ENCODE measurements at places on chromosomes 12 and 14.
A peak's percentile ranks its signal among the peaks of the same experiment; 100 is the strongest.

DNA sequence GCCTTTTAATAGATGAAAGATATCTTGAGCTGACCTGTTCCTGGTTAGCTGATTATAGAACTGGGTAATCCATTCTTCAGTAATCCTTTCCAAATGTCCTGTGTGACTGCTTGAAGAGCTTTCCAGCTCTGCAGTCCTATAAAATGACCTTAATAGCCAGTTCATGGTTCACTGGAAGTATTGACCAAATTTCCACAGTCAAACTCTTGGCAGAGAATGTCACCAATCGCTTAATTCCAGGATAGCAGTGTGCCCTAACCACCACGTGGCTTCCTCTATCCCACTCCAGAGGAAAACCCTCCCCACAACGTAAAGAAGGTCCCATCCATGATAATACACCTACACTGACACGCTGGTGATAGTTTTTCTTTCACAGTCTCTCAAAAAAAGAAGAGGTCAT, 17.4 kb downstream of the PRKAB1 start:
- DNase-seq = no peak

- DNase-seq = no peak
These were observed 22.2 kb upstream of the BEGAIN start for GRCh38 chr14:100609331-100609870.

DNA sequence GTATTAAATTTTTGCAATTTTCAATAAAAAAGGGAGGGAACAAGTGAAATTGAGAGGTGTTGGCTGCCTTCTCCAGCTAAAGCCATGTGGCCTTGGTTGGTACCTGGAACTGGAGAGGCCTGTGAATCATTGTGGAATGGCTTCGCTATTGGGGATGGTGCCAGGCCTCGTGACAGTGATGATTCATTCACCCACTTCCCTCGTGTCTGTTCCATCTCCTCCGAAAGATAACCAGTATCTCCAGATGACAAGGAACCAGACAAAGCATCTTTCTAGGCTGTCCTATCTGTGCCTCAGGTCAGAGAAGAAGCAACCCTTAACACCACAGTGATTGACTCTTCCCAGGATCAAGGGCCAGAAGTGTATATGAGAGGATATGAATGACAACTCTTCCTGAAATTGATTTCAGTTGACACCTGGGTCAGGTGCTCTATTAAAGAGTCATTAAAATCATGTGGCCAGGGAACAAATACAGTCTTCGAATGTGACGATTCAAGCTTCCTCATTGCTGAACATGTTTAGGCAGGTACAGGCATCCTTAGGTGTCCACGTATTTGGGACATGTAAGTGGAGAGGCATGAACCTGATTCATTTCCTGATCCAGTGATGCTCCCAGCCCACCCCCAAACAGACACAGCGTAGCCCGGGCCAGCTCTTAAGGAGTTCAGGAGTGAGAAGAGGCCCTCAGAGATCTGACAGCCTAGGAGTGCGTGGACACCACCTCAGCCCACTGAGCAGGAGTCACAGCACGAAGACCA, at the start of gene RNASE7:
RNASE7 (plus strand) TSS at position 687 of the 758 bp plus-strand sequence. CDS start 631 bp downstream, outside the sequence.
- peak; percentile 26 for DNase-seq

DNA sequence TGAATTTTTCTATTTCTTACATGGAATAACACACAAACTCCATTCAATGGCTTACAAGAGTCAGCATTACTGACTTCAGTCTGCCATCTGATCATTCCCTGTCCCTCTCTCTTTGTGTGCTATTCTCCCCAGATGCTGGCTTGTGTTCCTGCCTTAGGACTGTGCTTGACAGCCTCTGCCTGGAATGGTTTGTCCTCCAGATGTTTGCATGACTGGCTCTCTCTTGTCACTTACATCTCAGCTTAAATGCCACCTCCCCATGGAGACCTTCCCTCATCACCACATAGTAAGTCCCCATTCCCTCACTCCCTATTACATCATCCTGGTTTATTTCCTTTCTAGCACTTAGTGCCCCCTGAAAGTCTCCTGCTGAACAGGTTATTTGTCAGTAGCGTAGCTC, 181.6 kb downstream of the KTN1 start:
- no peak for DNase-seq

- DNase-seq = no peak
These were observed 114.5 kb downstream of the ADGRD1 start for GRCh38 chr12:131067981-131068851.

- peak; percentile 57 for DNase-seq
These were observed 297.1 kb downstream of the KSR2 start for GRCh38 chr12:117671734-117672133.

- DNase-seq = peak; percentile 96
These were observed 320.6 kb downstream of the RAD51B start for GRCh38 chr14:68140076-68140741.

DNA sequence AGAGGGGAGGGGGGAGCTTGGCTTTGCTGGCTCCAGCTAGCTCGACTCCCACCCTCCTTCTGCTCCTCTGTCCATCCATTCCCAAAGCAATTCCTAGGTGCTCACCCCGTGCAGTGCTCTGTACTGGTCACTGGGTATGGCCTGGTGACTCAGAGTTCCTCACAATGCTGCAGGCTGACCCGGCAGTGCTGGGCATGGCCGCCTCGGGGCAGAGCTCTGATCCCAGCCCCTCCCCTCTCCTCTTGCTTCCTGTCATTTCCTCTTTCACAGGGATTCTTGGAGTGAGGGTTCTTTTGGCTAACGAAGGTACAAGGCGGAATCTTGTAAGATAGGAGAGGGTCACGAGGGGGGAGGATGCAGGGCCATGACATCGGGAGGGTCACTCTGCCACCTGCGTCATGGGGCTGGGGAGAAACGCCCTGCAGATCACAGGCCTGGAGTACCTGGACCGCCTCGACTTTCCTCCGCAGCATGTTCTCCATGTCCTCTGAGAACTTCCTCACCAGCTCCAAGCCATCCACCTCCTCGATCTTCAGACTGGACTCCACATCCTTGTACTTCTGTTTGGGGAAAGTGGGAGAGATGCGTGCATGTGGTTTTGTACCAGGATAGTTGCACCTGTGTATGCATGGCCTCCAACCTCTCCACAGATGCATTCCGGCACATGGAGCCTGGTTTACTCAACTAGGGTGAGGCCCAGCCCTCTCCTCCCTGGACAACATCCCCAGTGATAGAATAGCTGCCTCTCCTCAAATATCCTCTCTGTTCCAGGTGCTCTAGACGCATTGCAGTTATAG, 5.7 kb downstream of the CACNA2D4 start:
- DNase-seq = no peak

DNA sequence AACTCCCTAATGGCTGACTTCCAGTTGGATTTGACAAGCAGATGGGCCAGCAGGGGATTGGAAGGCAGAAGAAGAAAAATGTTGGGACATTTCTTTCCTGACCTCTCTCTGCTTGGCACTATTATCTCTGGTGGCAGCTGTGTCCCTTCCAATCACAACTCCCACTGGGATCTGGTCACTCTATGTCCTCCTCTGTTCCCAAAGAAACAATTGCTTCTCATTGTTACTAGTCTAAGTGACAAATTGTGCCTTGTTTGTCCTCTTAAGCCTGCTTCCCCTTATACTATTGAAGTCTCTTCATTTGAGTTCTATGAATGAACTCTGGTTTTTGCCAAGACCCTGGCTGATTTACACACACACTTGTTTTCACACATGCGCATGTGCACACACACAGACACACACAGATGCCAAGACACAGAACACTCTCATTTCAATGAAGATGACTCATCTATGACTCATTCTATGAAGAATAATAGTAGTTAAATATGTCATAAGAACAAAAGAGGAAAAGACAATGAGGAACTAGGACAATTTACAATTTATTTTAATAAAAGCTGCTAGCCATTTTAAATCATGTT, 83.0 kb upstream of the FAR2 start:
- DNase-seq = peak; percentile 73

DNA sequence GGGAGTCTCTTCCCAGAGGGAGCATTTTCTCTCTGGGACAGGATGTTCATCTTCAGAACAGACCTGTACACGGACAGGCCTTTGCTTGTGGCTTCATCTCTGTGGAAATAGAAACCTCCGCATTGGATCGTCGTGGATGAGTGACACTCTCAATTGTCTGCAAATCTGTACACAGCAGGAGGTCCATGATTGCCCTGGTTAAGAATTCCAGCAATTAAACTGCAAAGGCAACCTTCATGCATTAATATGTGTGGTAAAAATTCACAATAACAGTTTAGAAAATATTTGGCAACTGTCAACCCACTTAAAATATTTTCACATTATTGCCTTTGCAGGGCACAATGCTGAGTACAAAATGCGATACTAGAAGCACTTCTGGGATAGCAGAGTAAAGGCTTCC, 149.8 kb upstream of the SFSWAP start:
- peak; percentile 6 for DNase-seq

DNA sequence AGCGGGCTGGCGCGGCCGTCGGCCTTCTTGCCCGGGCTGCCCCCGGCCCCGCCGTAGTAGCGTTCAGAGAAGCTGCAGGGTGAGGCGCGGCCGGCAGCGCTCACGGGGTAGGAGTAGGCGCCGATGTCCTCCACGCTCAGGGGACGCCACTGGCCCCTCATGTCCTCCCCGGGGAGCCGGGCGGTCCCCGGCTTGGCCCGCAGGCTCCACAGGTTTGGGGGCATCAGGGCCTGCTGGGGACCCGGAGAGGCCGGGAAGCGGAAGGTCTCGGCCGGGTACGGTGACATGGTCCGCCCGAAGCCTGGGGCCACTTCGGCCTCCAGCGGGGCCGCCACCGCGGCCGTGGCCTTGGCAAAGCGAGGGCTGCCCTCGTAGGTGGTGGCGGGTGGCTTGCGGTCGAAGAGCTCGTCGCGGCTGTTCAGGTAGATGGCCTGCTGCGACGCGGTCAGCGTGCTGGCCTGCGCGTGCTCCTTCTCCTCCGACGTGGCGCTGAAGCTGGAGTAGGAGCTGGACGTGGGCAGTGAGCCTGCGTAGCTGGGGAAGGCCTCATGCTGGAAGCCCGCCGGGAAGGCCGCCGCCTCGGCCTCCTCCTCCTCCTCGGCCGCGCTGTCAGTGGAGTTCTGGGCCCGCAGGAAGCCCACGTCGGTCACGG, 48.7 kb downstream of the BEGAIN start:
- no peak for DNase-seq

- no peak for DNase-seq
These were observed 22.3 kb upstream of the AMN1 start for GRCh38 chr12:31751085-31751484.

DNA sequence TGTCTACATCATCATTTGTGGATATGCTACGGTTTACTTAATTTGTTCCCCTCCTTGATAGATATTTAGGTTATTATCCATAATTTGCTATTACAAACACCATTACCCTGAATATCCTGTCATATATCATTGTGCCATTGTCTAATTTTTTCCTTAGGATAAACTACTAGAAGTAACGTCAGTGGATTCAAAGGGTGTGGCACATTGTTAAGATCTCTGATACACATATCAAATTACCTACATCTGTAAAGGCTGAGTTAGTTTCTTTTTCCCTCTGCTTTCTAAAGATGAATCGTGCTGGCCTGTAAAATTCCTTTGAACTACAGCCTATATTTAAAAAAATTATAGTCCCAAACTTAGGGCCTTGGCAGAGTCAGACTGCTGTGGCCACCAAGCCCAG, 53.9 kb upstream of the STRN3 start:
- peak; percentile 17 for DNase-seq

DNA sequence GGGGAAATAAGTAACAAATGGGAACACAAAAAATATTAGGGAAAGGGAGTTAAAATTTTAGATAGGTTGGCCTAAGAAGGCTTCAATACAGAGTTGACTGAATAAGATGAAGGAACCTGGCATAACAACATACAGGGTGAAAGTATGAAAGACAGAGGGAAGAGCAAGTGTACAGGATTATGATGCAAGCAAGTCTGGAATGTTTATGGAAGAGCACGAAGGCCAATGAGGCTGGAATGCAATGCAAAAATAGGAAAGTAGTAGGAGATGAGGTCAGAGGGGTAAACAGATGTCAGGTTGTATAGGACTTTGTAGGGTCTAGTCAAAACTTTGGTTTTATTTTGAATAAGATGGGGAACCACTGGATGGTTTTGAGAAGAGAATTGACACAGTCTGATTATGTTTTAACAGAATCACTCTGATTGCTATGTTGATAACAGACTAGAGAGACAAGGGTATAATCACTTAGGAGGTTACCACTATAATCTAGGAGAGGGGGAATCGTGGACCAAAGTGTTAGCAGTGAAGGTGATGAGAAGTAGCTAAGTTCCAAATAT, 96.8 kb downstream of the OSBPL8 start:
- peak; percentile 76 for DNase-seq

DNA sequence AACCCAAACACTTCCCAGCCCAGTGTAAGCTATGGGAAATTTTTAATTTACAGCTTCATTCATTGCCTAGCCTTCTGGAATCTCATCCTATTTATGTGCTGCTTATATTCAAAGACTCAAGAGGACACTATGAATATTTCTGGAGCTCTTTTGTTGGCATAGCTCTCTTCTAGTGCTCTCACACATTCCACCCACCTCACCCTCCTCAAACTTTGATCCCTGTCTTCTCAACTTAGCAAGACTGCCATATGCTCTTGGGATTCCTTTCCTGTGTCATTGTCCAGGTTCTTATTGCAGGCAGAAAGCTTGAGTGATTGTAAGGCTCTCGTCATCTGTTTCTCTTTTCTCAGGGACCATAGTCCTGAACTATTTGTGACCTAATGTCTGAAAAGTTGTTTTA, 18.0 kb upstream of the NKX2-1 start:
- no peak for DNase-seq

DNA sequence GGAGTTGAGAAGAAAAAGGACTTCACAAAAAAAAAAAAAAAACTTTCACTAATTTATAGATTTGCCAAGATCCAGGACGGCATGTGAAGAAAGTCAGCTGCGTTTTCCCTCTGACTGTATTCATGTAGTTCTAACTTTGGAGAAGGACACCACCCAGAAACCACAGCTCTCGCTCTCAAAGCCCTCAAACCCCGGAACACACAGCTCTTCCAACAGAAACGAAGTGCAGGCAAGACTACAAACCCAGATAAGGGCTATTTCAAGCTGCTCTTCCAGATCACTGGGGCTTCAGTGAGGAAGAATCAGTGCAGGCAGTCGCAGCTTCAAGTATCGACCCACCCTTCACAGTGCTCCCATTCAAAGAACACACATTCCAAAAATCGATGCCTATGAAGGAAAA, 13.2 kb downstream of the KCNH5 start:
- no peak for DNase-seq

- DNase-seq = peak; percentile 35
These were observed 3.1 kb downstream of the DGKA start for GRCh38 chr12:55933799-55934742.

DNA sequence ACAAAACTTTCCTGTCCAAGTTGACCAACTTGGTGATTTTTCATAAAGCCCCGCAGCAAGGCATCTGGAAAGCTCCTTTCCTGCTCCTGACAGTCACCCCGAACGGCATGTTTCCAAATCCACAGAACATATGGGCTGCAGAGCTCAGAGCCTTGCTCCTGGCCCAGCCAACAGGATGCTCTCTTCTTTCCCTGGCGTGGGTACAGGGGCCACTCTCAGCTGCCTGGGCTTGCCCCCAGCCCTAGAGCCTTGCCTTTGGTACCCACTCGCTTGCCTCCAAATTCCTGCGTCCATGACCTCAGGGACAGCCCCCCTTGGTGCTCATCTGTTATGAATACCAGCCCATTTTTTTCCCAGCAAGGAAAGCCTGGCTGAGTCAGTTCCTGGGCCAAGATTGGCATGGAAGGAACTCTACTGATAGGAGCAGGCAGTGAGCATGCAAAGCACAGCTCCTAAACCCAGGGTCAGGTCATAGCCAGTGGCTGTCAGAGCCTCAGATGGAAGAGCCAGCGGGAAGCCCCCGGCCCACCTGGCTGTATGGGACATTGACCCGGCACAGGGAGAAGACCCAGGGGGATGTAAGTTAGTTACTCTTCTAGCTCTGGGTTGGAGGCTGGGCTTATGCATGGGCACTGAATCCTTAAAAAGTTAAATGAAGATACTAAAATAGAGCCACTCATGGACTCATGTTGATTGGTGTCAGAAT, 105.3 kb upstream of the RTL1 start:
- peak; percentile 27 for DNase-seq
